ENCODE measurements at places on chromosomes 7 and 10. TPM values are rescaled to one million over a fixed set of nuclear protein-coding genes. Genes with fewer than 3 reads are reported as not detected.

DNA sequence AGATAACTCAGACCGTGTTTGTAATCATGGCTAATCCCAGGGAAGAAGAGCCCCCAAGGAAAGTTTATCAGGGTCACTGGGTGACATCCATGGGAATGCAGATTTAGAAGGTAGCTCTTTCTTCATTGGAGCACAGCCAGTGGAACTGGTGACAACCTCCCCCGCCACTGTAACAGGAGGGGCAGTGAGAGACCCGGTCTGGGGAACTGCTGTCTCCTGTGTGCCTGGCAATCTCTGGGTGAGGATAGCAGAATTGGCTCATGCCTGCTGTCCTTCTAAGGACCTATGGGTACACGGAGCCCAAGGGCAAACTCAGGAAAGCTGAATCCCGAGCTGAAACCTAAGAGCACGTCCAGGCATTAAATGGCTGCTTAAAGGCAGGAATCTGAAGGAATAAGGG lies 341.6 kb downstream of the ABCA13 start:
- no peak for DNase-seq

DNA sequence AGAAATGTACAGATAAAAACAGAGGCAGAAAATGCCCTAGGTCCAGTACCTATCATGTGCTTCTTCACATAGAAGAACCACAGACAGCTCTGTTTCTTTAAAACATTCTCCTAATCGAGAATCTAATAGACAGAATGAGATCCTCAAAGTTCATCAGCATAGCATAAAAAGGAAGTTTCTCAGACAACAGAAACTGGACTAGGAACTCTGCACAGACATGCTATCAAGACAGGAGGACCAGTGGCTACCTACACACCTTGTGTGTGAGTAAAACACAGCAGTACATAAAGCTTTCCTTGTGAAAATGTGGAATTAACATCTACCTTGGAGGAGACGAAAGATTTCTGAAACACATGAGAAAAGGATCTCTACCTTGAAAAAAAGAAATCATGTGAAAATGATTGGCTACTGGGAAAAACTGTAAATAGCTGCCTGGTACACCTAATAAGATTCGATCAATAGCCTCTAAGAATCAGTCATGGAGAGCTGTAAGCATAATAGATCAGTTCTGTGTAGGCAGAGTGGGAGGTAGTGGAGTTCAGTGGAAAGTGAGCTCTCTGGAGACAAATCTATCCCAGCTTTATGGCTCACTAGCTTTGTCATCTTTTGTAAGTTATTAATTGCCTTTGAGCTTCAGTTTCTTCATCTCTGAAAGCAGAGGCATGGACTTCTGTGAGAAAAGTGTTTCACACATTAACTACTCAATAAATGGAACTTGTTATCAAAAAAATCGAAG lies 26.7 kb downstream of the ELAPOR2 start:
- DNase-seq: no peak

DNA sequence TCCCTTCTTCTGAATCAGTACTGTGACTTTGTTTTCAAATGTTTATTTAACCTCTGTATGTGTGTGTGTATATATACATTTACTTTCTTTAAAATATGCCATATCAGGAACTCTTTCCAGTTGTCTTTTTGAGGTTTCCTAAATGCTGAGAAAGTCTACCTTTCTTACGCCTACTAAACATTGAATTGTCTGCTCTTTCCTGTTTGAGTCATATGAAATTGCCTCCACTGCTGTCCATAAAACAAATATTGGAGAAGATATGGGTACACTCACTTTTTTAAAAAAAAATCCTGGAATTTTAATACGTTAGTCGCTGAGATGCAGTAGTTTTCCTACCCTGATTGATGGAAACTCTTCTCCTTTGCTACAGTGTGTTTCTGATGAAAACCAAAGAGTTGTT lies 298.7 kb upstream of the TEX47 start:
- DNase-seq: no peak

The MLXIPL gene
- total RNA-seq: not detected

The THSD7A gene
- total RNA-seq: not detected

DNA sequence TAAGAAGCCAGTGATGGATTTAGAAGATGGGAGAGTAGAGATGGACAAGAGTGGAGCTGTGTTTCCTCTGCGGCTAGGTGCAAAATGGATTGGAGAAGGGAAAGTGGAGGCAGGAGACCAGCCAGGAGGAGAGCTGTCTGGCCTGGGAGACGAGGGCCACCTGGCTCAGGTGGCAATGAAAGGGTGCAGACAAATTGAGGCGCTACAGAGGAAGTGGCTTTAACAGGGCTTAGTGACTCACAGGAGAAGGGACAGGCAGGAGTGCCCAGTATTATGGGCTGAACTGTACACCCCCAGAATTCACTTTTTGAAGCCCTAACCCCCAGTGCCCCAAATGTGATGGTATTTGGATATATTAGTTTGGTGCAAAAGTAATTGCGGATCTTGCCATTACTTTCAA lies 65.6 kb upstream of the DUSP5 start:
- no peak for DNase-seq
